Stimulated activated CD4-positive, alpha-beta T cell treated with anti-CD3 and anti-CD28 coated beads, Interleukin-2, amount 100 ng/mL, for 48 hours (primary cell): ENCODE measurements at places on chromosomes 4 and X.

DNA sequence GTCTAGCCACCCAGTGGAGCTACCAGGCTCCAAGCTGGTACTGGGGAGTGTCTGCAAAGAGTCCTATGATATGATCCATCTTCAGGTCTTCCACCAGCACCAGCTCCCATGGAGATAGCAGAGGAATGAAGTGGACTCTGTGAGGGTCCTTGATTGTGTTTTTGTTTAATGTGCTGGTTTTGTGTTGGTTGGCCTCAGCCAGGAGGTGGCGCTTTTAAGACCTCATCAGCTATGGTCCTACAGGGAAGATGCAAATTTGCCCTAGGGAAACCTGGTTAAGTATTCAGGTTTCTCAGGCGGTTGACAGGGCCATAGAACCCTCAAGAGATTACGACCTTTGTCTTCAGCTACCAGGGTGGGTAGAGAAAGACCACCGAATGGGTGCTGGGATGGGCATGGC, 1141.1 kb downstream of the STIM2 start:
- no peak for DNase-seq

- no peak for DNase-seq
Observed at GRCh38 chrX:39809331-39809730, 288.4 kb downstream of the BCOR start.

DNA sequence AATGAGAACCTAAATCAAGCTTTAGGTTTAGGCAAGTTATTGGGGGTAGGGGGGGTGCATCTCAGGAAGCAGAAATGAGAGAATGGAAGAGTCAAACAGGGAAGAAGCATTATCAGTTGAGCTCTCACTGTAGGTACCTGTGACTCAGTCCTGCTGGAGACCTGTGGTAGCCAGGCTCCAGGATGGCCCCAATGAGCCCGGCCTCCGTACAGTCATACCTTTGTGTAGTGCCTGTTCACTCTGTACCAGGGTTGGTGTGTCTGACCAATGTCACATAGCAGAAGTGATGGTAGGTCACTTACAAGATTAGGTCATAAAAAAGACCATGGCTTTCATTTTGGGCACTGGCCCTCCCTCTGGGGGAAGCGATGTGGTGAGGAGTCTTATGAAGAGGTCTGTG, 45.3 kb upstream of the NMU start:
- DNase-seq: no peak

GRCh38 chr4:162865102-162865501, 301.6 kb downstream of the NAF1 start:
- no peak for DNase-seq
